ENCODE measurements at places on chromosomes 12 and 14.

DNA sequence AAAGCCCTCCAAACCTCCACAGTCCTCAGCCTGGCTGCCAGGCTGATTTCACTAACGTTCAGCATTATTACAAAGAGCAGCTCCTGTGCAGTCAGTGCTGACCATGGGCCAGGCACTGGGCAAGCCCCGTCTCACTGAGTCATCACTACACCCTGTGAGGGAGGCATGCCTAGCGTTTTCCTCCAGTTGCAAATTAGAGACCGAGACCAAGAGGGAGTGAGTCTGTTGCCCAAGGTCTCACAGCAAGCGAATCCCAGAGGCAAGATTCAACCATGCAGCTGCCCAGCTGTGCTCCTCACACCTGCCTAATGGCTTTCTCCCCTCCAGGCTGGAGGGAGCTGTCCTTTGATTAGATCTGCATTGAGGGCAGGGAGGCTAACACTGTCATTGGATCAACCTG, 229.3 kb upstream of the LHX5 start:
- DNase-seq = peak; percentile 70

- no peak for DNase-seq
Measured at GRCh38 chr12:2337031-2338010, 284.5 kb downstream of the CACNA1C start.

DNA sequence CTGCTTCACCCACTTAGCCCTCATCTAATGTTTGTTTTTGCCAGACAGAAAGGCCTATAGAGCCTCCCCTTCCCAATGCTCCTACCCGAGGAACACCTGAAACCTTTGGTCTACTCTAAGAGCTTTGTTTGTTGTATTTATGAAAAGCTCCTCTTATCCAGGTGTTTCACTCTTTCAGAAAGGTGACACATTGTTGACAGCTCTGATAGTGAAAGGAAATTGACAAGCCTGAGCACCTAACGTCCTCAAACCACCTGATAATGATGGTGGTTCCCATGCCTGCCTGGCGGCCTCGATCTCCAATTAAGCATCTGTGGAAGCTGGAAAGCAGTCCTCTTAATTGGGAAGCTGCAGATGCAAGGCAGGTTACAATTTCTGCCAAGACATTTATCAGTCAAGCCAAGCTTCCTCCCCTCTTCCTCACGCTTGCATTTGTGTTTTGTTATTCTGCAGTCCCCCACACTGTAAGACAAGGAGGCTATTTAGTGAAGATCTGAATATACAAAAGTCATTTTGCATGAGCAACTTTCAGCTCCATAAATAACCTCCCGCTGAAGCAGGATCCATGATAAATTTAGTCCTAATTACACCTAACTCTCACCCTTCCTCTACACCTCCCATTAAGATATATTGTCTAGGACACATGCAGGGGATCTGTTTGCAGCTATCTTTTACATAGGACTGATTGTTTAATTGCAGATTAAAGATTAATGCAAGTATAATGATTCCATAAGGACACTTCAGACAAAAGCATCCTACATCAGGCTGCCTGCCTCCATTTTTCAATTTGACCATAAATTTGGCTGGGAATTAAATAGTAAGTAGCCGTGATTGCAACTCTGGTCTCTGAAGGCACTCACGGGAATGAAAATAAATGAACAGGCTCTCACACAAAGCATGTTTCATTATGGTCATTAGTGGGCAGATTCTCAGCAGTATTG, 288.6 kb downstream of the PDZRN4 start:
- no peak for DNase-seq

DNA sequence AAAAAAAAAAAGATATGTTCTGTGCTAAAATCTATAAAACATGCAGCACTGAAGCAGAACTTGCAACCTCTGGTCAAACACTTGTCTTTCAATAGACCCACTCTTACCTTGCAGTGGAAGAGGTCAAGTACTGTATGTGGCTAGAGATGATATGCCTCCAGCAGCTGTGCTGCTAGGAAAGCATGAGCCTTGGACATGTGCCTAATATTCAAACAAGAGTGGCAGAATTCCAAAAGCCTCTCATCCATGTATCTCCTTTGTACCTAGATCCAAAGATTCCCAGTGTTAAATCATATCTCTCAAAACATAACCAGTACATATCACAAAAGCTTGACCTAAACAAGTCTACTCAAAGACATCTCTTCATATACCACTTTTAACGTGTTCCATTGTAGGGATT, 105.0 kb upstream of the CPNE8 start:
- no peak for DNase-seq

- DNase-seq = no peak
Measured at GRCh38 chr12:56040151-56040550, 1.6 kb upstream of the RPS26 start.

- no peak for DNase-seq
Measured at GRCh38 chr14:26443654-26444053, 154.2 kb downstream of the NOVA1 start.

GRCh38 chr14:105332350-105332874, 17.9 kb downstream of the PACS2 start:
- no peak for DNase-seq

DNA sequence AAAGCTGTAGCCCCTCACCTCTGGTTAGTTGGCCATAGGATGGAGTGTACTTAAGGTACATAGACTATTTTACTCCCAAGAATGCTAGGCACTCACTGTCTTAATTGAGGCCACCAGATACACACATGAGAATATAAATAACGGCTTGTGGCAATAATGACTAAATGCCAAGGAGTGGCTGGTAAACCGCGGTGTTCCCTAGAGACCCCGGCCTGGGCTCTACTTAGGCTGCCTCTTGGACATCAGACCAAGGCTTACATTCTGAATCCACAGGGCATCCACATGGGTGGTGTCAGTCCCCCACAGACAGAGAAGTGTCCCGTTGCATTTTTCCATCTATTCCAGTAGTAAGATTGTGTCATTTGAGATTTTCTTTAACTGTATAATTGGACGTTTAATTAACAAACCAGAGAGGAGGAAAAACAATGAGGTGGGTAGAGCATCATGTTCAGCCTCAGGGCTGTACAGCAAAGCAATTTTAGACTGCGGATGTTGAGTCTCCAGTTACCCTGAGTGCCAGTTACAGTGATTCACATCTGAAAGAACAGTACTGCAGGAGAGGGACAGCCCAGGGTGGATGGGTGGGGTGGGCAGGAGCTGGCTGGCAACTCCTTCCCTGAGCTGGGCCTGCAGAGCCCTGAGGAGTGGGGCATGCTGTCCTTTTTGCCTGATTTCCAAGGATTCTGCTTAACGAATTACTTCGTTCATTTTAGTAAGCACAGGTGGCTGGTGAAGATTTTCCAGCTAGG, 20.5 kb downstream of the CKB start:
- no peak for DNase-seq

GRCh38 chr14:95180966-95181741, 23.8 kb upstream of the DICER1 start:
- DNase-seq = no peak

DNA sequence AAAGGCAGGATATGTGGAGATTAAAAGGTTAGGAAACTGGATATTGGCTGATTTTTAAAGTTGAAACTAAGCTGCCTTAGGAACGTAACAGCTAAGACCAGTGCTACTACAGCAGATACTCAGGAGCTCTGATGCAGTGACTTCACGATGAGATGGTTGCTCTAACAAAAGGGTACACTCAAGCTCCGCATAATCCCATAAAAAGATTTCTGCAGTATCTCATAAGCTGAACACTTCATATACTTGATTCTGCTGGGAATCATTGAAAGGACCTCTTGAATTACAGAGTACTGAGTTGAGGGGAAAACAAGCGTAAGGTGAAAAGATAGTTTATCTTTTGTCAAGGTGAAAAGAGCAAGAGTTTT, 3.7 kb downstream of the RNF10 start:
- DNase-seq = no peak

GRCh38 chr12:88897723-88898122, 317.5 kb upstream of the KITLG start:
- peak; percentile 39 for DNase-seq

DNA sequence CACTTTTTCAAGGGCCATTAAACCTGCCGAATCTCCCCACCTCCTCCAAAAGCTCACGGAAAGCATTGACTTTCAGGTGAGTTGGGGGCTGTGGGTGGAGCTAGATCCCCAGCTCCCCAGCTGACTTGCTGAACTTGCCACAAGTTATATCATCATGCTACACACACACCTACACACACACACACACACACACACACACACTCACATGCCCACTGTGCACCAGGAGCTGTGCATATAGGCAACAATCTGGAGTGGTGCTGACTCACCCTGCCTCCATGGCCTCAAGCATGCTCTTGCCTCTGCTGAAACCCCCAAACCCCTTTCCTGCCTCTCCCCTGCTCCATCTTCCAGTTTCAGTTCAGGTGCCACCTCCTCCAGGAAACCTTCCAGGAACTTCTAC, 26.1 kb downstream of the SERPINA3 start:
- peak; percentile 38 for DNase-seq

DNA sequence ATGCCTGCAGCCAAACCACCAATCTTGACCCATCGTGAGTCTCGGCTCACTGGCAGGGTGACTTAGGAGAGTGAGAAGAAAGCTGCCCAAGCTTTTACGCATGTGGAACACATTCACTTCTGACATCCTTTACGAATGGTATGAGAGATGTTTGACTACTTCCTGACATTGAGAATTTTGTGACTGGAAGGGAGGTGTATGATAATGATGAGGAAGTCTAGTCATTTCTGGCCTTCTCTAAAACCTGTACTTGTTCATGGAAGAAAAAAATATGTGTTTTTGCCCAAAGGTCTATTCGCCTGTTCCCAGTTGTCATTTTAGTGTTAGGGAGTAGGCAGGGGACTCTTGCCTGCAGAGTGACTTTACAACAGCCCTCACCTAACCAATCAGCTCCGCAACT, 227.2 kb upstream of the ATP2B1 start:
- DNase-seq = no peak

GRCh38 chr14:95496690-95497259, 19.7 kb downstream of the SYNE3 start:
- no peak for DNase-seq

- DNase-seq = no peak
Measured at GRCh38 chr12:51943346-51943745, 8.2 kb upstream of the ACVR1B start.

DNA sequence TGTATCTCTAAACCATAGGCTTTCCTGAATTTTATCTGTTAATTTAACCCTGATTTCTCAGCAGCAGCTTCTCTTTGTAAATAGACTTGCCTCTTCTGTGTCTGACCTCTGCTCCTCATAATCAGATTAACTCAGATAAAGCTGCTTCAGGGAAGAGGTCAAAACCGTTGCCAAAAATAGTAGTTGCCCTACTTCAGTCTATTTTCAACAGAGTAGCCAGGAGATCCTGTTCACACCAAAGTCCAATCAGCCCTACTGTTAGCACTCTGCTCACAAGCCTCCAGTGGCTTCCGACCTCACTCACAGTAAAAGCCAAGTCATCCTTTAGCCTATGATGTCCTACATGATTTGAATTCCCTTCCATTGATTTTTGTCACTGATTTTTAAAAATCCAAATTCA, 258.4 kb downstream of the PPFIA2 start:
- no peak for DNase-seq

GRCh38 chr12:57888409-57889157, 42.1 kb upstream of the CTDSP2 start:
- peak; percentile 47 for DNase-seq

- no peak for DNase-seq
Measured at GRCh38 chr14:79840831-79841230, 370.5 kb downstream of the DIO2 start.

DNA sequence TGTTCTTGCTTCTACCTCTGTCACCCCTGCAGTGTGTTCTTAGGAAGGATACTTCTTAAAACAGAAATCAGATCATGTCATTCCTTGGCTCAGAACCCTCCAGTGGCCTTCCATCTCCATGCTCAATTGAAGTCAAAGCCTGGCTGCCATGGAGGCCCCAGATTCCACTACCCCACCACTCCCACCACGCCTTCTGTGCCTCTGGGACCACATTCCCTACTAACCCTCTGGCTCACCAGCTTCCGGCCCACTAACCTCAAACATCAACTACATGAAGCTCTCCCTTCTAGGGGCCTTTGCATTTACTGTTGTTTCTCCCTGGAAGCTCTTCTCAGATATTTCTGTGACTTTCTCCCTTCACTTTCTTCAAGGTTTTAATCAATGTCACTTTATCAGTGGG, 76.1 kb upstream of the REP15 start:
- no peak for DNase-seq

GRCh38 chr14:53409969-53410368, 256.8 kb upstream of the DDHD1 start:
- DNase-seq = peak; percentile 42

- no peak for DNase-seq
Measured at GRCh38 chr14:104385111-104385510, 194.5 kb upstream of the C14orf180 start.

DNA sequence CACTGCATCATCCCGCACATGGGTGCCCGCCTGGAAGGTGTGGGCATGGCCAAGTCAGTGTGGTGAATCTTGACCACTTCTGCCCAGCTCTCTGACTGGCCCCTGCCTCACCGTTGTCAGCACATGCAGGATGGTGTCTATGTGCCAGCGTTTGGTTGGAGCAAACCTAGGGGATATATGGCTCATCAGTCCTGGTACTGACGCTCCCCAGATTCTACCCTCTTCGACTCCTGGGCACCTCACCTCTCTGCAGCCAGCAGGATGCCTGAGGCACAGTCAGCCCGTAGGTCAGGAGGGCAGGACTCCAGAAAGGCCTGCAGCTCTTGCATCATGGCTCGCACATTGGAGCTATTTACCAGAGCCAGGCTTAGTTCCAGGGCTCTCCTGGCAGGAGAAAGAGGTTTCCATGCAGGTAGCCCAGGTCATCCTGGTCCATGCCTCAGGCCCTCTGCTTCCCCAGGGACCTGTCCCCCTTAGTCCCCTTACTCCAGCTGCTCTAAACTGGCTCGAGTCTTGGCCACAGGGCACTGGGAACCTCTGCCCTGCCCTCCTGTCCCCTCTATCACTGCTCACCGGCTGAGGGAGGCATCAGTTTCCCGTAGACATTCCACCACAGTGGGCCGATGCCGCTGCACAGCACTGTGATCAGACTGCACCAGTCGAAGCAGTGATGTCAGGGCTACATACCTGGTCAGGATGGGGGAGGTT, 4.0 kb downstream of the AP1G2 start:
- no peak for DNase-seq

- no peak for DNase-seq
Measured at GRCh38 chr14:78307671-78308070, 137.5 kb downstream of the NRXN3 start.

- DNase-seq = no peak
Measured at GRCh38 chr14:56759094-56759493, 51.2 kb downstream of the OTX2 start.

All from iris pigment epithelial cell (primary cell).